ENCODE measurements at places on chromosomes 1 and 21.

GRCh38 chr1:187549540-187549939, 720.8 kb downstream of the PLA2G4A start:
- no peak for DNase-seq

DNA sequence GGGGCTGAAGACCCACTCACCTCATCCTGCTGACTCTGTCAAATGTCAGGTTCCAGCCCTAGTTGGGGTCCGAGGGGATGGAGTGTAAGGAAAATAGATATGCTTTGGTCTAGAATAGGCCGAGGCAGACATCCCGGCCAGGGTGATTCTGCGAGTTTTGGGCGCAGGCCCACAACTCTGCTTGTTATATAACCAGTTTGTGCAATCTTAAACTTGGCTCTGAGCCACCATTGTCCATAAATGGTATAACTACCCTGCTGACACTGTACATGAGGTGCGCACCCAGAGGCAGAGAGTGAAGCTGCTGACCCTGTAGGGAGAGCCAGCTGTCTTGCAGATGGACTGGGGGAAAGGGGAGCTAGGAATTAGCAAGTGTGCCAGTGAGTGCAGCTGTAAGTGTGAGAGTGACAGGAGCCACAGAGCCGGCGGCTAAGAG, 1388.8 kb downstream of the AMY1C start:
- no peak for DNase-seq

DNA sequence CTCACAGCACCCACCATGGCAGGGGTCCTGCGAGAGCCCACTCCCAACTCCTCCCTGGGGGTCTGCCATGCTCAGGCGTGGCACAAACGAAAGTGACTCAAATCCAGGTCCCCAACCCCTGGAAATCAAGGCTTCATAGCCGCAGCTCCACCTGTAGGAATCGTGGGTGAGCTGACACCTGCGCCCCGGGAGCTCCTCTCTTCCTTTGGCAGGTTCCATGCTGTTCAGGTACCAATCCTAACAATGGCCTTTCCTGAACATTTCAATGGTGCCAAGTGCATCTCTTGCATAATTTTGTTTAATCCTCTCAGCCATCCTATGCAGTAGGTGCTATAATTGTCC, 28.9 kb upstream of the NPPB start:
- no peak for DNase-seq

DNA sequence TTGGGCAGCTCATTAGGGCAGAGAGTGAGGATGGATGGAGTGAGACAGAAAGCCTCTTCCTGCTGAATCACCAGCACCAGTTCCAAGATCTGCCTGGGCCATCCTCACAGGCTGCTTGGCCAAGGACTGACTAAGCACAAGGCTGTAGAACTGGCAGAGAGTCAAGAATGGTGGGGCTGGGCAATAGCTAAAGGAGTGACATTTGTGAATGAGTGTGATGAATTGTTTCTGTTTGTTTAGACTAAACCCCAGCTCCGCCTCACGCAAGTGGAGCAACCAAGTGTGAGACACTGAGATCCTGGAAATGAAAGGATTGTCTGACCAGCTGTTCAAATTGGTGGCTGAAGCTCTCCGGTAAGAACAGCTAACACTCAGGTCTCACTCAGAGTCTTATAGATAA, 38.6 kb downstream of the BRINP2 start:
- DNase-seq = peak; percentile 61

DNA sequence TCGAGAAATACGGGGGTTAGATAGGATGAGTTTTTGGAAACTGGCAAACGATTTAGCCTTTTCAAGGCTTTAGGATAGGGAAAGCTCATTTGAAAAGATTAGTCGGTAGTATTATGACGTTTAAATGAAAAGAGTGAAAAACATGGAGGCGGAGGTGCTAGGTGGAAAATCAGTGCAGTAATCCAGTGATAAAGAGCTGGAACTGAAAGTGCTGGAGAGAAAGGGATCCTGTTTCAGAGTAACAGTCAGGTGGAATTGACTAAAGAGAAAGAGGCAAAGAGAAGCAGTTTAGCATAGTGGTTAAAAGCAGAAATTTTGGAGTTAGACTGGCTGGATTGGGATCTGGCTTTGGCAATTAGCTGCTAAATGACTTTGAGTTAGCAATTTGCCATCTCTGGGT, 945 bp downstream of the WDR3 start:
- no peak for DNase-seq

- no peak for DNase-seq
Measured at GRCh38 chr1:147762233-147763024, 2.0 kb upstream of the GJA5 start.

GRCh38 chr1:164701189-164701761, 142.3 kb downstream of the PBX1 start:
- no peak for DNase-seq
